ENCODE measurements at places on chromosomes 7 and 10.
A peak's percentile ranks its signal among the peaks of the same experiment; 100 is the strongest.

DNA sequence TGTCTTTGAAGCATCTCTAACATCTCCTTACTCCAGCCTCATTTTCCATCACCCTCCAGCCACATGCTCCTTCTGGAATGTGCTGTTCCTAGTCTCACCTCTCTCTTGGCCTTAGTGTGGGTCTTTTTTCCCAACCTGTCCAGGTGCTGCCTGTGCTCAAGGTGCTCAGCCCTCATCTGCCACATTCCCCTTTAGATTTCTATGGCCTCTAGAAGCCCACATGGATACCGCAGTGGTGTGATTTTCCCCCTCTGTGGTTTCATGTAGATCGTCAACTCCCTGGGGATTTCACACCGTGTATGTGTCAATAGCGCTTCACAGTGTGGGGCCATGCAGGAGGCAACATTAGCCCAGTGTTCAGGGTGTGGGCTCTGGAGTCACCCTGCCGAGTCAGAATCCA, 32.5 kb downstream of the BMPER start:
- no peak for DNase-seq

- DNase-seq = no peak
Observed at GRCh38 chr7:116483271-116483942, 16.1 kb upstream of the CAV2 start.

DNA sequence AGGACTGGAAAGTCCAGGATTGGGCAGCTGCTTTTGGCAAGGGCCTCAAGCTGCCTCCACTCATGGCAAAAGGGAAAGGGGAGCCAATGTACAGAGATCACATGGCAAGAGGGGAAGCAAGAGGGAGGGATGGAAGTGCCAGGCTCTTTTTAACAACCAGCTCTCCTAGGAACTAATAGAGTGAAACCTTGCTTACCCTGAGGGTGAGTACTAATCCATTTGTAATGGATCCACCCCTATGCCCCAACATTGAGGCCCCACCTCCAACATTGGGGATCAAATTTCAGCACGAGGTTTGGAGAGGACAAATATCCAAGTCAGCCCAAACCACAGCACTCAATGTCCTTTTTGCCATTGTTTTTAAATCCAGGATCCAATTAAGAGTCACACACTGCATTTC, 12.5 kb downstream of the HABP2 start:
- DNase-seq = no peak

- no peak for DNase-seq
Observed at GRCh38 chr7:139114585-139114984, 5.1 kb upstream of the ZC3HAV1 start.

DNA sequence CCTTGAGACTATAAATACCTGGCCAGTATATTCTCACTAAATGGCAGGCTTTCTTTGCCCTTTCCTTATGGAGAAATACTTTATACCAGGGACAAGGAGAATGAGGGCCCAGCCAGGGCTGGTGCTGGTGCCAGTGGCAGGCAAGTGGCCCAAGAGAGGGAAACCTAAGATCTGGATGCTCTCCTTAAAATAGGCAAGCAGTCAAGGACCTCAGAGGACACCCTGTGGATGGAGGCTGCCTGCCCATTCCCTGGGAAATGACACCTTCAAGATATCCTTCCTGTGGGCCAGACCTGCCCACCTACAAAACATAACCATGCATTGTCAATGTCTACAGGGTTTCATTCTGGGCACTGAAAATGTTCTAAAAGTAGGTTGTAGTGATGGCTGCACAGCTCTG, 29.1 kb downstream of the POLR3A start:
- DNase-seq = no peak

DNA sequence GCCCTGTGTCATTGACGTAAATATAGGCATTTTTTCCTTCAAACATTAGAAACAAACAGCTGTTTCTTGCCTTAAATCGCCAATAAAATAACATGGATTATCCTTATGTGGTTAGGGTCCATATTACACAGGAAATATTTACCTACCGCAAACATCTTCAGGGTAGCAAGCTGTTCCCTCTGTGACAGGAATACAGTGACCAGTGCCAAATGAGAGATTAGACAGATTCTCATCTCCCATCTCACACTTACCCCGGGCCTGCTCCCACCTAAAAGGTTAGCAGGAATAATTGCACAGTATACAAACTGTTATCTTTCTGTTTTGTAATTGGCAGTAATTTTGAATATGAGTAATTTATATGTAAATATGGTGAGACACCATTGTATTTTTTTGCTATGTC, 16.5 kb downstream of the MKI67 start:
- DNase-seq = no peak

- no peak for DNase-seq
Observed at GRCh38 chr7:107090457-107090856, 46.0 kb downstream of the PRKAR2B start.

GRCh38 chr10:103111031-103111917, 81.8 kb downstream of the NT5C2 start:
- DNase-seq = no peak

DNA sequence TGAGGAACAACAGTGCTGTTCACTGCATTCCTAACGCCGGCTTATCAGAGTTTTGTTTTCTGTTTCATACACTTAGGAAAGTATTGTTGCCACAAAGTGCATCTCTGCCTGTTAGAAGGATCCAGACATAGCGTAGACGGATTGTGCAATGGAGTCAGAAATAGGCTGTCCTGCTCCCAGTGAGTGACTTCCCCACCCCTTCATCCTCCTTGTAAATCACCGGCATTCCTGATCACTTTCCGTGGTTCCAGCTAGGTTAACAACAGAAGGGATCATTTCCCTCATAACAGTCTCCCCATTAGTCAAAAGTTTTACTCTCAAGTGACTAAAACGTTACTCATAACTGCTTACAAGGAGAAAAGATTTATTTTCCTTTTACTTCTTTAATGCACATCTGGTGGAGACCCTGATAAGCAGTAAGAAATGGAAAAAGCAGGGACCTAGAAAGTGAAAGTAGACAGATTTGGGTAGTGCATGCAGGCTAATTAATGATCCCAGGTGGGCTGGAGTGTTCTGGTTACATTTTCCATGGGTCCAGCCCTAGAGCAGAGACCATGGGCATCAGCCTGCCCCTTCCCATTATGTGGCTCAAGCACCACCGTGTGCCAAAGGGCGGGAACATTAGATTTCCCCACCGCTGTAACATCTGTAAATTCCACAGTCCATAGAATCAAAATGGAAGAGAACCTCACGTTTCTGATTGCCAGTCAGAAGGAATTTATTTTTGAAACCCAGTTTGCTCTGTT, 395.1 kb upstream of the GALNT17 start:
- DNase-seq = no peak

DNA sequence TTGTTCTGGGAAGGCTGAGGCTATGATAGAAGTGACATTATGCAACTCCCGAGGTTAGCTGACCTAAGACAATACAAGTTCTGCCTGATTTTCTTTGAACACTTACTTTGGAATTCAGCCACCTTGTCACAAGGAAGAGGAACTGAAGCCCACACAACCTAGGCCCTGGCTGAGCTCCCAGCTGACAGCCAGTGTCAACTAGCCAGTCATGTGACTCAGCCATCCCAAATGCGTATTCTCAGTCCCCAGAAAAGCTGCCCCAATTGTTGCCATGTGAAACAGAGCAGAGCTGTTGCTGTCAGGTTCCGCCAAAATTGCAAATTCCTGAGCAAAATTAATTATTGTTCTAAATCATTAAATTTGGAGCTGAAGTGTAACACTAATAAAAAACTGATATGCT, 1010.0 kb downstream of the XPNPEP1 start:
- no peak for DNase-seq

GRCh38 chr7:18515067-18515466, 19.5 kb downstream of the HDAC9 start:
- DNase-seq = no peak

DNA sequence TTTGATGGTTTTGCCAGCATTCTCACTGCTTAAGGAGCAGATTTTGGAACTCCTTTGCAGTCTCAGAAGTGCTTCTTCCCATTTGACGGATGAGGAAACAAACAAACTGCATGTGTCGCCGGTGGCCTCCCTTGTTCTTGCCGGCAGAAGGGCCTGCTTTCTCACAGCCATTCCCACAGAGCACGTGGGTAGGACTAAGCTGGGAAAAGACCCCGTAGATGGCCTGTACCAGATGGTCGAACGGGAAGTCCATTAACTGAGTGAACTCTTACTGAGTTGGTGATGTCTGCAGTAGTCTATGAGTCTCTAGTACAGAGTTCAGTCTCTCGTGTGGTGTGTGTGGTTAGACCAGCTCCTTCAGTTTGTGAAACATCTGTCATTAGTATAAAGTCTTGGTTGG, 131.9 kb downstream of the TRRAP start:
- DNase-seq = no peak

DNA sequence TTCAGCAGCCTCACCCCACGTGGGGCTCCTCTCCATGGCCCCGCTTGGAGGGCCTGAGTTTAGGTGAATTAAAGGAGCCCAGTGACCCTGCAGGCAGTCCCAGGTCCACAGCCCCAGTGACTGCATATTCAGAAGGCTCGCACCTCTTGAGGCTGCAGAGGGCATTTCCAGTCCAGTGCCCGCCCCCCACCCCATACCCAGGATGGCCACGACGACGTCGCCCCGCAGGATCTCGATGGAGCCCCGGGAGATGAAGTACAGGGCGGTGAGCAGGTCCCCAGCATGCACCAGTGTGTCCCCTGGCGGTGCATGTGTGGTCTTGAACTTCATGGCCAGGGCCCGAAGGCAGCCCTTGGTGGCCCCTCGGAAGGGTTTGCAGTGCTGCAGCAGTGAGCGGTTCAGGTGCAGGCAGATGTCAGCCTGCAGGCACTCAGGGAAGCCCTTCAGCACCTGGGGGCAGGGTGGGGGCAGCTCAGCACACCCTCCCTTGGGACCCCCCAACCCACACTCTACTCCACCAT, 28.1 kb downstream of the KCNH2 start:
- DNase-seq = no peak

DNA sequence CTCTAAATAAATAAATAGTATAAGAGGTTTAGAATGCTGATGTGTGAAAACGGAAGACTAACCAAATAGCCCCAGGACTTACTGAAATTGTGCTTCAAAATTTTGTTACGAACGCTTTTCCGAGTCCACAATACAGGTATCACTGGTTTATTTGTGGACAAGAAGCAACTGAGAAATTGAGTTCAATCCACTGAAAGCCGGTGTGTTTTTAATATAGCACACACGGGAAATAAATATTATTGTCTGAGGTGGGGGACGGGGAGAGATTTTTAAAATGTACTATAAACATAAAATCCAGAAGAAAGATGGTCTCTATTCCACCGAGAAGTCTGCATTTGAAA, 598 bp downstream of the SLC16A12 start:
- DNase-seq = peak; percentile 14

DNA sequence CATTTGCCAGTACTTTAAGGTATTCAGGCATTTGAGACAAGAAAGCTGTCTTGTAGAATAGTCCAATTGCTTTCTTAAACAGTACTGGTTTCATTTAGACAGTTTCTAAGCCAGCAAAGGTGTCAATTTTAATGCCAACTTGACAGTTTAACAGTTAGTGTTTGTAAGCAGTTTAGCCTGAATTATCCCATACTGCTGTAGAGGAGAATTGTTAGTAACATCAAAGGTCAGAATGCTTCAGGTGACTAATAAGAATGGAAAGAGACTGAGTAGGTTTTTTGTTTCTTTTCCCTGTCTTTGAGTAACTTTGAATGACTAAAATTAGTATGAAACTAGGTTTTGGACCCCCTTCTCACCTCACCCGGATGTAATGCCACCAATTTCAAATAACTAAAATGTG, 29.5 kb upstream of the VDAC2 start:
- DNase-seq = no peak

- peak; percentile 36 for DNase-seq
Observed at GRCh38 chr10:19412531-19412930, 363.9 kb downstream of the MALRD1 start.

DNA sequence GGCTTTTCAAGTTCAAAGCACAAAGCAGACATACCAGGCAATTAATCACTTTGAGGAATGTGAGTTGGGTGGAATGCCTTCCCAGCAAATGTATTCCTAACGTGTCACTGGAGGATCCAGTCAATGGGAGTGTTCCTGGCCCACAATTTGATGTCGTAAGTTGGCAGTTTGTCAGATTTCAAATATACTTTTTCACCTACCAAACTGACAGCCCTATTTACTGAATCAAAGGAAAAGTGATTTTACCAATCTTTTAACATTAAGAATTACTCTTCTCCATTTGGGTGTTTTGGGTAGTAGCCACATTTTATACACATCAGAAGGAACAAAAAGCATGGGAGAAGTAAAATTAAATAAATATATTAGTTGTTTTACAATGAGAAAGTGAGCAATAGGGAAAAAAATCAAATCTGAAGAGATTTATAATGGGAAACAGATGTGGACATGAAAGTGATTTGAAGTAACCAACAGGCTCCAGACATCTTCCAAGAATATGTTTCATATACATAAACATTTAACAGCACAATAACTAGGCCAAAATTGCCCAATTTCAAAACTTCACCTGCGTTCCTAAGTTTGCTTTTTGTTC, 222.9 kb downstream of the MTERF1 start:
- DNase-seq = no peak

- DNase-seq = no peak
Observed at GRCh38 chr10:71135236-71135635, 77.1 kb upstream of the UNC5B start.

DNA sequence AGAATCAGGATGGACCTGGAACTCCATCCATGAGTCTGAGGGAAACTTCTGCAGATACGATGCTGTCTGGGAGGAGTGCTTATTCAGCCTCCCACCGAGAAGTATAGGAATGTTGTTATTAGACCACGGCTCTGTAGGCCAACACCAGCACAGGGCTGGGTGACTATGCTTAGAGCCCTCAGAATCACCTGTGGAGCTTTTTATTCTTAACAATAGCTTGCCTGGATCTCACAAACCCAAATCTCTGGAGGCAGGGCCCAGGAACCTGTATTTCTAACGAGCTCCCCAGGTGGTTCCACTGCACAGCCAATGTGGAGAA, 55.6 kb upstream of the ARID5B start:
- DNase-seq = no peak
